ENCODE measurements at places on chromosomes 2 and 18. TPM values are rescaled to one million over a fixed set of nuclear protein-coding genes. Genes with fewer than 3 reads are reported as not detected.

GRCh38 chr2:168030862-168031624 is 216.4 kb downstream of the STK39 start:
- DNase-seq: no peak

GRCh38 chr18:76507830-76508385 is 12.9 kb upstream of the ZNF516 start:
- DNase-seq: no peak

- DNase-seq: no peak
These were observed 109.8 kb upstream of the FZD5 start for GRCh38 chr2:207879536-207879935.

GRCh38 chr18:5891854-5892215 is 3.5 kb downstream of the TMEM200C start:
- no peak for DNase-seq

Gene NT5DC4
- total RNA-seq: not detected

Gene COLEC11
- total RNA-seq: 1.6 TPM

Gene FAM161A
- 0.78 TPM for total RNA-seq
